ENCODE measurements at places on chromosomes 6 and 20.

DNA sequence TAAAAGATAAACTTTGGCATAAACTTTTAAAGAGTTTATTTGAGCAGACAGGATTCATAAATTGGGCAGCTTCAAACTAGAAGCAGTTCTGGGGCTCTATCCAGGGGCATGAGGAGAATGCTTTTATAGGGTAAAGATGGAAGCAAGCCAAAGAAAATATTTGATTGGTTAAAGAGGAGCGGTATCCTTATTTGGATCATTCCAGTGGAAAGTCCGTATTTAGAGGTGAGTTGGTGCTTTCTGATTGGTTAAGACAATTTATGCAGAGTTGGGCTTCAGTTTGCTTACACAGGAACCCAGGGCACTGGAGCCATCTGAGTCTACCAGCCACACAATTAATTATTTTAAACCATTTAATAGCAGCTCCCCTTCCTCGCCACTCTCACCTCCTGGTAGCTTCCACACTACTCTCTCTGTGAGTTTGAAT lies 37.9 kb upstream of the RNF217 start:
- peak; percentile 28 for DNase-seq

DNA sequence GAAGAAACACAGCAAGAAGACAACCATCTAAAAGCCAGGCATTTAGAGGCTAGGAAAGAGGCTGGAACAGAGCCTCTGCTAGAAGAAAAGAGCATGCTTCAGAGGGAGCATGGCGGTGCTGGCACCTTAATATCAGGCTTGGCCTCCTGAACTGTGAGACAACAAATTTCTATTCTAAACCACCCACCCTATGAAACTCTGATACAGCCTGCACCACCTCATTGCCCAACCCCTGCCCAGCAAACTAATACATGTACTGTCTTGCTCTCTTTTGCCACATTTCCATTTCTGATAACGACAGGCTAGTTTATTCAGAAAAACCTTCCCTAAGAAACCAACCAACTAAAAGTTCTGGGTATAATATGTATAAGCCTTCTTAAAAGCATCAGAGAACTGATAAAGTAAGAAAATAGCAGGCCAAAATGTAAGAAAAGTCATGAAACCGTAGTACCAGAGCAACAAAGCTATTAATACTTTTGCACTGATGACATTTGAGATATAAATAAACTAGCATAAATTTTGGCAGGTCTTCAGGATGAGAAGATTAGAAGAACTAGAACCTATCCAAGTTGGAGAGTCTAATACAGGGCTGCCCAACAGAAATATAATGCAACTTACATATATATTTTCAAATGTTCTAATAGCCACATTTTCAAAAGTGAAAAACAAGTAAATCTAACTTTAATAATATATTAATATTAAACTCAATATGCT lies 184.7 kb upstream of the HSF2 start:
- no peak for DNase-seq

GRCh38 chr6:13827032-13827431 lies 12.7 kb upstream of the MCUR1 start:
- no peak for DNase-seq

- DNase-seq = no peak
Measured at GRCh38 chr6:112372226-112372806, 25.2 kb downstream of the RFPL4B start.

DNA sequence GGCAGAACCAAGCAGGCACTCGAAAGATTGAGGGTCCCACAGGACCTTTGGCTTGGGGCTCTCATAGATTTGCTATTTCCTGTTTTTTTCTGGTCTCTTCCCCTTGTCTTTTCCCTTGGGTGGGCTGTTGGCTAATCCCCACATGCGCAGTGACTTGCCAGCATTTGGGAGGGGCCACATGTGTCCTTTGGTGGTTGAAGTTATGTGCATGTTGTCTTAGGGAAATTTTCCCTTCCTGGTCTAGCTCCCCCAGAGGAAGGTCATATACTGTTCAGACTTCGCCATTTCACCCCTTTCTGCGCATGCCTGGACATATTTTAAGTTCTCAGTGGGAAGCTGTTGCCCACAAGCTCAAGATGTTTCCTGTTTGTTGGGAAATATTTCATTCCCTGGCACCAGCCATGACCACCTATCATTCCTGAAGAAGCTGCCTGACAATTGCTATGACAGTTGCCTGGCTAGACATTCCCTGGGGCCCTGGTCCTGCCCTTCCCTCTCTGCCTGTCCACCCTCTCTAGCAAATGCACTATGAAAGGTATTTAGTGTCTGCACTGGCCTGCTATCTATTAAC lies 156.2 kb upstream of the THBS2 start:
- DNase-seq = no peak

- DNase-seq = no peak
Measured at GRCh38 chr6:118495485-118496280, 52.4 kb upstream of the PLN start.

GRCh38 chr6:27474672-27475071 lies 1.8 kb upstream of the ZNF184 start:
- no peak for DNase-seq

DNA sequence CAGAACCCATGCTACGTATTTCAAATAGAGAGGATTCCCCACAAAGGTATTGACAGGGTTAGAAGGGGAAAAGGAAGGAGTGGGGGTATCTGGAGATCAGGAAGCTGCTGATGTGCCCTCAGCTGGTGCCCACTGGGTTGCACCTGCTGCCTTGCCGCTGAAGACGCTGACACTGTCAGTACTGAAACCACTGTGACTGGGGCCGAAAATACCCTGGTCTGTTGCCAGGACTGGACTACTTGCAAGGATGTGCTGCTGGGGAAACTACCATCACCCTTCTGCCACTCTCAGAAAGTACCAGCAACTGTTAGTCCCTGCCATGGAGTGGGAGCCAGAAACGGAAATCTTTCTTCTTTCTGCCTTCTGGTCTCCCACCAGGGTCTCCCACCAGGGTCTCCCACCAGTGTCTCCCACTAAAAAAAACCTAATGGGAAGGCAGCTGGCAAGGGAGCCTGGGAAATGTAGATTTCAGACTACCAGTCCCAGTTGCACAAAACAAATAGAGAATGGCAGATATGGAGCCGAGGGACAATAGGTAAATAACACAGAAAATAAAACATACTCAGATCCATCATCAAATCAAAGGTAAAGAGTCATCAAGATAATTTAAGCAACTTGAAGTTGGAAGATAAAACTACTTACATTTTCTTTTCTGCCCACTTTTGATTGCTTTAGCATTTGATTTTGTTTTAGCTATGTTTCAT lies 204.8 kb downstream of the TPBG start:
- DNase-seq = peak; percentile 67

- no peak for DNase-seq
Measured at GRCh38 chr6:5846889-5847288, 159.8 kb downstream of the NRN1 start.

DNA sequence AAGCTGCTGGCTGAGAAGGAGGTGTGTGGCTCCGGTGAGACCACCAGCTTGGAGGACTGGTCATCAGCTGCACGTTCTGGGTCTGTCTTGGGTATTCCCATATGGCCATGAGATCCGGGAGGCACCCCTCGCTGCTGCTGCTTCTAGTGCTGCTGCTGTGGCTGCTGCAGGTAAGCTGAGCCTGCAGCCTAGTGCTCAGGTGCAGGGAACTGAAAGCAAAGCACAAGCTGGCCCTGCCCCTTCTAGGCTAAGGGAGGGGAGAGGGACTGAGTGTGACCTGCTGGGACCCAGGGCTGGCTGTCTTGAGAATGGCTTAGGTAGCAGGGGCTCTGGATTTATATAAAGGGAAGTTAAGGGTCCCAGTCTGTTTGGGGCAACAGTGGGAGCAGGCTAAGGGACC lies 403 bp downstream of the CDH26 start:
- DNase-seq = no peak

GRCh38 chr6:56650191-56650590 lies 7.5 kb upstream of the DST start:
- no peak for DNase-seq

DNA sequence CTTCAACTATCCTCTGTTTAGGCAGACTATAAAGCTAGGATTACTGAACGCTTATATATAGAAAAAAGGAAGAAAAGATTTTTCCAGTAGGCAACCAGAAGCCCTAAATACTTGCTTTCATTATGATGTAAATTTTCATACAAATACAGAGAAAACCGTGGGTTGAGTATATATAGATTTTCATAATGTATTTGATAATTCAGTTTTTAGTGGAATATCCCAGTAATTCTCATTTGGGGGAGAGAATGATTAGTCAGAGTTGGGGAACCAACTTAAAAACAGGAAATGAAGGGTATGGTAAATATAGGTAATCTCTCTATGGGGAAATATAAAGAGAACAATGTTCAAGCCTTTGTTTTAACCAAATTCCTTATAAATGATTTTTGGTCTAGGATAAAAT lies 154.0 kb upstream of the CITED2 start:
- no peak for DNase-seq

- peak; percentile 94 for DNase-seq
Measured at GRCh38 chr6:154615483-154616025, 105.1 kb upstream of the CNKSR3 start.

DNA sequence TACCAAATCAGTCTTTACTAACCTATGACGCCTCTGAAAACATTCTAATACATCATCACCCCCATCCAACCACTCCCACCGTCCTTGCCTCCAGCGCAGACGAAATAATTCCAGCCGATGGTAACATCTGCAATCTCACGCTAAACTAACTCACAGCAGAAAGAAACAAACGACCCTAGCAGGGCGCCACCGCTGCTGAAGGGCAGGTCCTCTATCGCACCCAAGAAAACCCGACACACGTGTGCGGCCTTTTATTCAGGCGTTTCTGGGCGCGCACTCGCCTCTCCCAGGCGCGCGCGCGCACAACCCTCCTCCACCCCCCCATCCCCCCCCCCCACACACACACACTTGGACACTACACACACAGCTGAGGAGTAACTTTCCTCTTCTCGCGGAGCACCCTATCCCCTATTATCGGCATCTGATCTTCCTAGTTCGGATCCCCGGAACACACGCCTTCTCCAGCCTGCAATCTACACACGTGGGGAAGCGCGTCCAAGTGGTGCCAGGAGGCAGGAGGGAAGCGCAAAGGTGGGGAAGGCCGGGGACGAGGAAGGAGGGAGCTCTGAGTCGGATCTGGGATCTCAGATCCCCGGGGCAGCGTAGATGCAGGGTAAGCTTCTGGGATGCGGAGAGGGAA lies 1.4 kb downstream of the GFOD1 start:
- DNase-seq = peak; percentile 6

GRCh38 chr20:60990061-60990460 lies 262.0 kb upstream of the CDH4 start:
- DNase-seq = no peak

Measured in SHP77 treated with DMSO at 0.1 percent for 48 hours (cell line).